ENCODE measurements at places on chromosomes 1 and 21. TPM values are rescaled to one million over a fixed set of nuclear protein-coding genes. Genes with fewer than 3 reads are reported as not detected.

RNU1-2 gene
- total RNA-seq: 2,859 TPM

RXRG gene
- not detected for total RNA-seq

SYTL1 gene
- 0.46 TPM for total RNA-seq

HCRTR1 gene
- 0.50 TPM for total RNA-seq

HES2 gene
- total RNA-seq: not detected

ICOSLG gene
- 10.5 TPM for total RNA-seq

C1orf141 gene
- total RNA-seq: not detected

PKLR gene
- not detected for total RNA-seq

GRCh38 chr1:23369335-23370013, at the start of gene ZNF436:
ZNF436 (minus strand) TSS chr1:23369836; CDS start chr1:23368005, 1,831 bp downstream.
- peak; percentile 89 for DNase-seq

DNA sequence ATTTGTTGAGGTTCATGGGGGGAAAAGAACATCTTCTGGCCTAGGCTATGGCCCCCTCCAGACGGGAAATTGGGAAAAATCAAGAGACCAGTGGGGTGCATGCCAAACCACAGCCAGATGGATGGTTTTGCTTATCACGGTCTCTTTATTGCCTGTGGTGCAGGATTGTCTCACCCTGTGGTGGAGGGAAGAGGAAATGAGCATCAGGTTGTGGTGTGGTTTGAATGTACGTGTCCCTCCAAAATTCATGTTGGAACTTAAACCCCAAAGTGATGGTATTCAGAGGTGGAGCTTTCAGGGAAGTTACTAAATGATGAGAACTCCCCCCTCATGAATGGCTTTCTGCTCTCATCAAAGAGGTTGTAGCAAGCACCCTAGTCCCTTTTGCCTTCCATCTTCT, 525.7 kb downstream of the NPHP4 start:
- DNase-seq: no peak
- H3K36me3 ChIP-seq: no peaks in the 10 kb centered on the region
- no peaks in the 10 kb centered on the region for H3K4me1 ChIP-seq
- H3K27ac ChIP-seq: no peak overlapping the region
- no peak overlapping the region for H3K4me3 ChIP-seq

DNA sequence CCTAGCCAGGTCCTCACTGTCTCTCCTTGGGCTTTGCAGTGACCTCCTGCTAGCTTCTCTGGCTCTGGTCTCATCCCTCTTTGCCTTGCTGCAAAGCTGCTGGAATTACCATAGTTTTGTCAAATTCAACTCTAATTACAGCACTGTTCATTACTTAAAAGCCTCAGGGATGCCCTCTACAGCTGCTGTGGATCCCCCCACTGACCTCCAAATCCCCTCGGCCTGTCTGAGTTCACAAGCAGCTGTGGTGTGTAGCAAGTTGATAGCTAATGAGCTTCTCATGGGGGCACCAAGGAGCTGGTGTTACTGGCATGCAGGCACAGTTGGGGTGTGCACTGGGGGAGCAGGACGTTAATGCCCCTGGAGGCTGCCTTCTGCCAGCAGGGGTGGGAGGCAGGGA, 24.8 kb downstream of the NIPAL3 start:
- peaks cover 9% of the 10 kb centered on the region for H3K36me3 ChIP-seq
- no peak for DNase-seq
- H3K4me1 ChIP-seq: peaks cover 20% of the 10 kb centered on the region
- H3K27ac ChIP-seq: no peak overlapping the region
- no peak overlapping the region for H3K4me3 ChIP-seq

- no peak for DNase-seq
- H3K4me1 ChIP-seq: no peaks in the 10 kb centered on the region
- H3K27me3 ChIP-seq: peaks cover 5% of the 10 kb centered on the region
- no peak overlapping the region for H3K4me3 ChIP-seq
- no peak overlapping the region for H3K27ac ChIP-seq
These were observed 66.0 kb upstream of the DNAH14 start for GRCh38 chr1:224863486-224863885.

DNA sequence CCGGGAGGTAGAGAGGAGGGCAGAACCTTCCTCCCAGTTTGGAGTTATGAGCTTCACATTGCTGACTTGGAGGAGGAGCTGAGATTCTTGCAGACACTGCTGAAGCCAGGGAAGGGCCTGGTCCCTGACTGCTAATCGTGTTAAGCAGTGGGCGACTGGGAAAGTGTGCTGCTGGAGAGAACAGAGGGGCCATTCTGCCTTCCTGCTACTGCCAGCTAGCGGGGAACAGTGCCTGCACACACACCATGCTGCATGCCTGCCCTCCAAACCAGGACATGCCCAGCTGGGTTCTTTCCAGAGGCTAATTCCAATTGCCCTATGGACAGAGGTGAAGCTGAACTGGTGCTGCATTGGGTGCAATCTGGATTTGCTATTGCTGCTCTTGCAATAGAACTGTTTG, 281.4 kb downstream of the AJAP1 start:
- H3K36me3 ChIP-seq: no peaks in the 10 kb centered on the region
- no peak overlapping the region for H3K4me3 ChIP-seq
- no peak for DNase-seq
- no peak overlapping the region for H3K27ac ChIP-seq

- no peak overlapping the region for H3K27ac ChIP-seq
- H3K4me3 ChIP-seq: no peak overlapping the region
- no peaks in the 10 kb centered on the region for H3K4me1 ChIP-seq
- DNase-seq: no peak
- peaks cover 14% of the 10 kb centered on the region for H3K36me3 ChIP-seq
These were observed 9.8 kb downstream of the ARL8A start for GRCh38 chr1:202134645-202135172.

DNA sequence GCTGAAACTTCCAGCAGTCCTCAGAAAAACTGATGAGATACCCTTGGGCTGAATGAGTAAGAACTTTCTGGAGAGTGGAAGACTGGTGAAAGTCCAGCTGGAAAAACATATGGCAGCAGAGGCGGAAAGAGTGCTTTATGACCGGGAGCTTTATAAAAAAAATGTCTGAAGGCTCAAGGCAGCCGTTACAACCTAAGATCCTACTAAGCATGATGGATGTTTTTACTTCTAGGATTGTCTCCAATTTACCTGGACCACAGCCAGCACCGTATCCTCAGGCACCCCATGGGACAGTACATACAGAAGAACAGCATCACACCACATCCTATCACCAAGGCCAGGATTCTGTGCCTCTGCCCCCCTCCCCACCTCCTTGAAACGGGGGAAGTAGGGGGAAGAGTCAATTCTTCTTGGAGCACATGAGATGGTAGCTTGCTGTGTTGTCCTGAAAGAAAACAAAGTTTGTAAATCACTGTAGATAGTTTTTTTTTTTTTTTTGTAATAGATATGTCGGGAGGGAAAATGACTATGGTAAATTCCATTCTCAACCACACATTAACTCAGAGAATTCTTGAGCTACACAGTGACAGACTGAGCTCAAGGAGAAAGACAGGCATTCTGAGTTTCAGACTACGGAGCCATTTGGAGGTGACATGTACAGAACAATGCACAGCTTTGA, 11.8 kb upstream of the IRF2BP2 start:
- peak overlapping the region; percentile 96 for H3K27ac ChIP-seq
- DNase-seq: peak; percentile 91
- peaks cover 66% of the 10 kb centered on the region for H3K4me1 ChIP-seq

DNA sequence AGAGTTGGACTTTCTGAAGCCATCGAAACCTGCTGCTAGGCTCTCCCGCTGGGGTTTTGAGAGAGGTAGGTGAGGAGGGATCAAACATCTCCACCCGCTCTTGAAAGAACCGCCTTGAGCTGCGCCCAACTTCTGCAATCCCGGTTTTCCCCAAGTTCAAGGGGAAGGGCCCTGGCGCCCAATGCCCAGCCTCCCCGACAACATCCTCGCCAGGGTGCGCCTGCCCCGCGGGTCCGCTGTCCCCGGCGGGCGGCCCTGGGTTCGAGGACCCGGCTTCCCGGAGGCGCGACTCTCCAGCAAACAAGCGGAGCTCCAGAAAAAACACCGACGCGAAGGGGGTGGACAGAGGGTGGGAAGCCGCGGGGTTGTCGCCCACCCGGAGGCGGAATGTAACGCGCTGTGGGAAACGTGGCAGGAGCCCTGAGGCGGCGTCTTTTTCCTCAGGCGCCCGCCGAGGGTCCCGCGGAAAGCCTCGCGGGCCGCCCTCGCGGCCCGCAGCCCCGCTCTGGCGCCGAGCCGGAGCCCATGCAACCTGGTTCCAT, 607 bp downstream of the BTG3 start:
- H3K27me3 ChIP-seq: no peaks in the 10 kb centered on the region
- peak overlapping the region; percentile 97 for H3K27ac ChIP-seq
- DNase-seq: no peak

DNA sequence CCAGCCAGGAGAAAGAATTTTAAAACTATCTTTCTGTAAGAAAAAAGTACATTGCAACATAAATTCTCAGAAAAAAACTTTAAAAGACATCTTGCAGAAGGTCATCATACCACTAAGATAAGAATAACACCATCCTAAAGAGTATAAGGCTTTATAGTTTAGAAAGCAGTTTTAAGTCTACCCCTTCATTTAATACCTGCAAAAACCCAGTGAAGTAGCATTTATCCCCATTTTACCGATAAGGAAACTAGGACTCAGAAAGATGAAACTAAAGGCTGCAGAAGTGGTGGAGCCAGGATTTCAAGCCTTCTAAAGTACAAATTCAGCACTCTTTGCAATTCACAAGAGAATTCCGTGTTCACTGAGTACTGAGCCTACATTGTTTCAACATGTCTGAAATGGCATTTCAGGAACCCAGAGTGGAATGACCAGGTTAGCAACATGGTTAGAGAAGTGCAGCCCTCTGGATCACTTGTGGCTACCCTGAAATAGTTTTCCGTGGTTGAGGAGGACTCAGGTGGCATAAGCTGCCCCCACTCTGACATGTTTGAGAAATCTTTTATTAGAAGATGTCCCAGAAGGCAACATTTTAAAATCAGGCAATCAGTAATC, 6.7 kb downstream of the MYCL start:
- H3K27ac ChIP-seq: no peak overlapping the region
- H3K27me3 ChIP-seq: peaks cover 42% of the 10 kb centered on the region
- no peaks in the 10 kb centered on the region for H3K36me3 ChIP-seq
- H3K4me1 ChIP-seq: peaks cover 18% of the 10 kb centered on the region

DNA sequence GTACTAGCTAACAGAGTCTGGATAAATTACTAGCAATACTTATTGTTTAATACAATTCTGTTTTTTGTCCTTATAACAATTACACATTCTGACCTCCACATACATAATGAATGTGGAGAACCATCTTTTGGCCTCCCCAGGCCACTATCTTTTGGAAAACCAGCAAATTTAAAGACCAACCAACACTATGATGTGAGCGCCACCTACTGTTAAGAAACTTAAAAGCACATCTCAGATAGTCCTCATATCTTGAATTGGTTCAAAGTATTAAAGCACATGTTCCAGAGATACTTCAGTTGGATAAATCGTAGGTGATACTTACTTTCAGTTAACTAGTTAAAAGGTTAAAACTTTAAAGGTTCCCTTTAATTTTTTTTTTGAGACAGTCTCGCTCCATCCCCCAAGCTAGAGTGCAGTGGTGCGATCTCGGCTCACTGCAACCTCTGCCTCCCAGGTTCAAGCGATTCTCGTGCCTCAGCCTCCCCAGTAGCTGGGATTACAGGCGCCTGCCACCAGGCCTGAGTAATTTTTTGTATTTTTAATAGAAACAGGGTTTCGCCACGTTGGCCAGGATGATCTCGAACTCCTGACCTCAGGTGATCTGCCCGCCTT, 29.3 kb upstream of the USP1 start:
- H3K36me3 ChIP-seq: no peaks in the 10 kb centered on the region
- H3K27ac ChIP-seq: no peak overlapping the region
- DNase-seq: no peak
- H3K4me1 ChIP-seq: no peaks in the 10 kb centered on the region
- peaks cover 25% of the 10 kb centered on the region for H3K27me3 ChIP-seq

DNA sequence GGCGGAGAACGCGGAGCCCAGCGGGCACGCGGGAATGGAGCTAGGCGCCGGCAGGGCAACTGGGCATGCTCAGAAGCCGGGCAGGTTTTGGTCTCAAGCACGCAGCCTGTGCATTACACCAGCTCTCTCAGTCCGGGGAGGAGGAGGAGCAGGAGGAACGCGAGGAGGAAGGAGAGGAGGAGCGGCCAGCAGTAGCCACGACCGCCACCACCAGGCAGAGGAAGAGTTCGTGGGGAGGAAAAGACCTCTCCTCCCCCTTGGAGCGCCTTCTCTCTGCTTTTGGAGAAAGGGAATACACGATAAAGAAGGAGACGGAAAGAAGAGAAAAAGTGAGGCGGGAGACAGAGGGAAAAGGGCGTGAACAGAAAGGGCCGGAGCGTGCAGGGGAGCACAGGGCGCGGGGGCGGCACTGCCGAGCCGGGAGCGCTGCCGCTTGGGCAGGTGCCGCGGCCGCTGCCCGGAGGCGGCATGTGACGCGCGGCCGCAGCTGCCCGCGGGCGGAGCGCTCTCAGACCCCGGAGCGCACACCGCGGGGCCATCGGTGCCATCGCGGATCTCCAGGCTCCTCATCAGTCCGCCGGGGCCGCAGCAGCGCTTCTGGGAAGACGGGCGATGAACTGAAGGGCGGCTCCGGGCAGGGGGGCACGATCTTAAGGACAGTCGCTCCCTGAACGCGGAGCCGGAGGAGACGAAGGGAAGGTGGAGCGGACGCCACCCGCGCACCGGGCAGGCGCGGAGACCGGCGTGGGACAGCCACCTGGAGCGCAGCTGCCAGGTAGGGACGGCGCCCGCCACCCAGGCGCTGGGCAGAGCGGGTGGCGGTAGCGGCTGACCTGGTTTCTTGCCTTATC, at the start of gene CHRM3:
CHRM3 (plus strand) TSS at position 116 of the 851 bp plus-strand sequence. CDS start 520,884 bp downstream, outside the sequence.
- H3K4me1 ChIP-seq: peaks cover 22% of the 10 kb centered on the region

- H3K27me3 ChIP-seq: peaks cover 6% of the 10 kb centered on the region
- no peaks in the 10 kb centered on the region for H3K36me3 ChIP-seq
- DNase-seq: no peak
- no peak overlapping the region for H3K27ac ChIP-seq
These were observed 7.9 kb downstream of the SLC2A7 start for GRCh38 chr1:9018333-9018732.

GRCh38 chr21:37615962-37616361, 249.4 kb downstream of the DYRK1A start:
- no peak overlapping the region for H3K27ac ChIP-seq
- H3K4me1 ChIP-seq: peaks cover 20% of the 10 kb centered on the region
- H3K27me3 ChIP-seq: no peaks in the 10 kb centered on the region
- H3K36me3 ChIP-seq: no peaks in the 10 kb centered on the region

All from osteocyte (in vitro differentiated cells).